ENCODE measurements at places on chromosomes 16 and 17.

DNA sequence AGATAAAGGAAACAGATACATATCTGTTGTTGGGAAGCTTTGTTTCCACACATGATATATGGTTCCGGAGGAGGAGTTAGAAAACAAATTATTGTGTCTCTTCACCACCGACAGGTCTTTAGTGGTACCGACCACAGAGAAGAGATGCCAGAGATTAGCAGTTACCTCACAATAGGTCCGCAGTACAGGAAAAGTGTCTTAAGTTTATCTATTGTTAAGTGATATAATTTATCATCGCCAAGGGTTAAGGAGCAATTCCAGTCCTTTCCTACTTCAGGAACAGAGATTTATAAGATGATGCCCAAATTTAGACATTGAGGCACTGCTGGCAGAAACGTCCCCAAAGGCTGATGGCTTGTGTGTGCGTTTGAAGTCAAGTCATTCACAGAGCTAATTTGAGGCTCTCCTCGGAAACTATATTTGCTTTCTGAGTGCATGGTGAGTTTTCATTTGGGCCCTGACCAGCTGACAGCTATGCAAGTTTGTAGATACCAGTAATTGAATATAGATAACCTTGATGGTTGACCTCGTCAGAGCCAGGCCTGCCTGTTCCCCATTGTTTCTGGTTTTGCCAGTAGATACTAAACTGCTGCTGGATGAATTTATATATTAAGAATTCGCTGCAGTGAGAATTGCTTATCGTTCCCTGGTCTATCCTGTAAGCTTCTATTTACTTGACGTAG, 196.4 kb upstream of the IRX3 start:
- DNase-seq: no peak

- no peak for DNase-seq
These were observed 44.5 kb downstream of the LITAF start for GRCh38 chr16:11542069-11542744.

DNA sequence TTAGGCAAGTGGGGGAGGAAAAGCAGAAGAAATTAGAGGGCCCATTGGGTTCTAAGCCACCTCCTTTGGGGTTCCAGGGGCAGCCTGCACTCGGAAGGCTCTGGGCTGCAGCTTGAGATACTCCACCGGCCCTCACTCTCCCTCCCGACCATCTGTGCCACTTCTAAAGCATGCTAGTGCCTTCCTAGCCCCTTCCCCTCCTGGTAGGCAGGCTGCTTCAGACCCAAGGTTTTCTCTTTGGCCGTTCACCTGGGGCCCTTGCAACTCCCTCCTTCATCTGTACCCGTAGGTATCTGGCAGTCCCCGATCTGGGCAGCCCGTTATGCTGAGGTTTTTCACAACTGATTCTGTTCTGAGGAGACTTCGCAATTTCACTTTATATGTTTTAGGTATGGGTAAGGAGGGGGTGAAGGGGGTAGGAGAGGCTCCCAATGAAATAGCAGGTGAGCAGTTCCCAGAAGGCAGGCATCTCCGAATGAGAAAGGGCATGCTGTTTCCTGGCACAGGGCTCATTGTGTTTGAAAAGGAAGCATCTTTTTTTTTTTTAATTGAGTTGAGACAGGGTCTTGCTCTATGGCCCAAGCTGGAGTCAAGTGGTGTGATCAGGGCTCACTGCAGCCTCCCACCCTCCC, 98.7 kb downstream of the RAB11FIP4 start:
- no peak for DNase-seq

DNA sequence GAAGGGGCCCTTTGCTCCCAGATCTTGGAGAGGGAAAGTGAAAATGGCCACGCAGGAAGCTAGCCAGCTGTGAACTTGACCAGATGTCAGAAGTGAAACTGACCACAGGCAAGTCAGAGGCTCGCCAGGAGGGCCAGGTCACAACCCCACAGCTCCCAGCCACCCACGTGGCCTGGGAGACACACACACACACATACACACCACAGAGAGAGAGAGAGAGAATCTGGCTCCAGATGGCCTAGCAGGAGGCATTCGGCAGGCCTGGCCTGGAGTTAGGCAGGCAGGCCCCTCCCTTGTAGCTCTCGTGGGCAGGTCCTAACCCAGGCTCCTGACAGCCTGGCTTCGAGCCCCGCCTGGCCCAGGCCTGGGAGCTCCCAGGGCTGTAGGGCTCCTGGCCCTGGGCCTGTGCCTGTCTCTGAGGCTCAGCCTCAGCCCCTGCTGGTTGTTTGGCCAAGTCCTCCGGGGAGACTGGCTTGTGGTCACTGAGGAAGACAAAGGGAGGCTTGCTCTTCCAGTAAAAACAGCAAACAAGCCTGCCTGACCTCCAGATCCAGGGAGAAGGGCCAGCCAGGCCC, 20.2 kb downstream of the NGFR start:
- DNase-seq: no peak

GRCh38 chr17:28196636-28197035, 122.4 kb upstream of the TMEM97 start:
- no peak for DNase-seq
